ENCODE measurements at places on chromosomes 5 and 9.

GRCh38 chr5:141873933-141874261 lies 4.3 kb downstream of the PCDH1 start:
- no peak for DNase-seq

GRCh38 chr9:73543727-73544126 lies 392.1 kb downstream of the ANXA1 start:
- DNase-seq, result no peak

- DNase-seq, result no peak
These were observed 715 bp upstream of the C5orf34 start for GRCh38 chr5:43515678-43516048.

- no peak for DNase-seq
These were observed 206.7 kb downstream of the MAST4 start for GRCh38 chr5:66802941-66803340.

DNA sequence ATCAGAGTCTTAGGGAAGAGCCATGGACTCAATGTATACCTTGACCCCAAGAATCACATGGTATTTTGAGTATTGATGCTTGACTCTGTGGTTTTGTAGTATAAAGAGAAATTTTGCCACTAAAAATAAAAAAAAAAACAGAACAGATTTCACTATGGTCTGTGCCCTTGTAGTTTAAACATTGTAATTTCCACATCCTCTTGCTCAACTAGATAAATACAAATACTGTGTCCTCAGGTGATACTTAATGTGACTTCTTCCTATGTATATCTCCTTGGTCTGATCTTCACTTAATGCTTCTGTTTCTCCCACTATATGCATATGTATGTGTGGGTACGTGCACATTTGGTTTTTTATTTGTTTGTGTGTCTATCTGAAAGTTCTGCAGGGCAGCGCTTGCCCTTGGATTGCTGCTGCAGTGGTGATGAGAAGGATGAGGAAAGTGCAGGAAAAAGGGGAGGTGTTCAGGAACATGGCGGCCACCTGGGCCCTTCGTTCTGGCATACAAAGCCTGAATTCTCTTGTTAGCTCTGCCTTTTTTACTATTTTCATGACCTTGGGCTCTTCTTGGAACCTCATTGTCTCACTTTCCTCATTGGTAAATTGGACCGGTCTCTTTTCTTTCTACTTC lies 222.2 kb downstream of the MAST4 start:
- no peak for DNase-seq

DNA sequence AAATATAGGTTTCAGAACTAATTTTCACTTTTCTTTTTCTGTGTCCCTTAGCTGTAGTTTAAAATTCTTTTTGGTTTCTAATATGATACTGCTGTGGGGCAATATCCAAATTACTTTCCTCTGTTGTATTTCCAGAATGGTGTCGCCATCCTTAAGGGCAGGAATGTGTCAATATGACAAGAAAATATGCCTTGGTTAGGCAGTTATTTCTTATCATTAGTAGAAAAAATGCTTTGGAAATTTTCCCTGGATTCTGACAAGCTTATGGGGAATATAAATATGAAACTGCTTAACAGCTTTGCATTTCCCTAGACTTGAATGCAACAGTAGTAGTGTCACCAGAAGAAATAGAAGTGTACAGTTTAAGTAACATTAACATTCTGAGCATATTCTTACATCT lies 29.4 kb downstream of the ANKRD34B start:
- no peak for DNase-seq

GRCh38 chr5:6187501-6187900 lies 190.8 kb downstream of the MED10 start:
- no peak for DNase-seq

DNA sequence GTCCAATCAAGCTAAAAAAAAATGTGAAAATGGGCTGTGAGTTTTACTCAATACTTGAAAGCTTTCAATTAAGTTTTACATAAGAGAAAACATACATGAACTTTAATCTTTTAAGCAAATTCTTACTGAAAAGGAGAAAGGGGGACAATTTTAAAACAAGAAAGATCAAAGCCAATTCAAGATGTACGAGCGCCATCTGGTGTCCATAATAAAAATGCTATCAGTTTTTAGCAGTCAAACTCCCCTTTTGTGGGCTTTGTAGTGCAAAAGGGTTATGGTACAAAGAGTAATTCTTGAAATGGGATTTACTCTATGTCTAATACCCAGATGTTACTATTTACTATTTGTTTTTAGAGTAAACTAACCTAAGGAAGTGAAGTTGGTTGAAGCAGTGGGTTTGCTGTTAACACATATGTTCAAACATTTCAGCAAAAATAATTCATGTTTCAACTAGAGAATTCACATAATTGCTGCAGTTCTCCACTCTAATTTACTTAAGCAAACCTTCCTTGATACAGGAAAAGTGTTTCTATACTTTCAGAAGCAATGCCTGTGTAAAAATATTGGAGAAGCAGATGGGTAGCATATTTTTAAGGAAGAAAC lies 228.2 kb upstream of the TYRP1 start:
- peak; percentile 38 for DNase-seq

- DNase-seq, result no peak
These were observed 2.4 kb upstream of the IL7R start for GRCh38 chr5:35854248-35854647.

- DNase-seq, result peak; percentile 60
These were observed 51.7 kb upstream of the SEMA6A start for GRCh38 chr5:116626272-116626723.

DNA sequence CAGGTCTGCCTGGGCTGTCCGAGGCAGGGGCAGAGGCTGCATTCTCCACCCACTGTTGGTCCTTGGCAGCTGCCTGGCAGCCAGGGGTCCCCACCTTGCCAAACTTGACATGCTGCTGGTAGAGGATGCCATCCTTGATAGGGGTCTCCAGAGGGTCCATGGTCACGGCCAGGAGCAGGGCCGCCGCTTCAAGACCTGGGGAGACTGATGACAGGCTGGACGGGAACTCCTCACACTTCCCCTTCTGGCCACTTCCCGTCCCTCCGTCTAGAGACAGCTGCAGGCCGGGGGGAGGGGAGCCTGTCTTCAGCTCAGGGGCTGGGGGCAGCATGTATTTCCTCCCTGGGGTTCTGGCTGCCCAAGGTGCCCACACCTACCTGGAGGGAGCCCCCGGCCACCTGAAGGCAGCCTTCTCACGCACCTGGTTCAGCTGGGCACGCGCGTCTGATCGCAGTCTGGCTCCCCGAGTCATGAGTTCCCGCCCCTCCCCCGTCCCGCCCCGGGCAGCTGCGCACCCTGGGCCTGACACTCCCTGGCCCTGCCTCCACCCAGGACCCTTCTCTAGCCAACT lies at the start of gene DOK3:
DOK3 (minus strand) TSS at position 446 of the 571 bp plus-strand sequence; CDS start at position 160, 286 bp downstream.
- DNase-seq, result no peak

DNA sequence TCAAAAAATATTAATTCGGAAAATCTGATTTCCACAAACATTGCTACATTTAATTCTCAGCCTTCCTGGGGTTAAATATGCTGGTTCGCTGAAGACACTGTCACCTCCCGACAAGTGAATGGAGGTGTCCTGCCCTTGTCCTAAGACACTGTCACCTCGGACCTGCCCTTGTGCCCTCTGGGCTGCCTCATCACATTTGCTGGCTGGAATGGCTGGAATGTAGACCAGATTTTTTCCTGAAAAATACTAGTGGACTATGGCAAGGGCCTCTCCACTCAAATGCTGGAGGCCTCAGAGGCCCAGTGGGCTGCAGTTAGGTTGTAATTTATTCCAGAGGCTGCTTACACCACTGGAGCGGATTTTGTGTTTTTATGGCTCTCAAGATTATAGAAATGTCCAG lies 28.2 kb downstream of the CACNA1B start:
- DNase-seq, result no peak

DNA sequence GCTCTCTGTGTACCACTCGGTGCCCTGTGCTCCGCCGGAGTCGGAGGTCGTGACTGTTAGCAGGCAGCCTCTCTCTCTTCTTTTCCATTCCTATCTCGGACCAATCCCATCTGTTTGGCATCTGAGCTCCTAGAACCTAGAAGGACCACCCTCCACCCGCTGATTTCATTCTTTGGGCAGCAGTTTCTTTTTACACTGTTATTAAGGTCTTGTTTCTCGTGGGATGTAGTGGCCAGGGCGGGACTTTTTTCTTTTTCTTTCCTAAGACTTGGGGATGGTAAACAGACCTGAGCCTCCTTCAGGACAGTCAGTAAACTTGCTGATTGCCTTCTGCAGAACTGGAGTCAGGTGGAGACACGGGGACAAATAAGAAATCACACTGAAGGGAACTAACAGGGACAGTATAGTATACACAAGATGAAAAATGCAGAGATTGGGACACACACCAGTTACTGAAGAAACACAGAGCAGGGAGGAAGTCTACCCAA lies 500 bp downstream of the URM1 start:
- no peak for DNase-seq

- DNase-seq, result peak; percentile 66
These were observed 108.1 kb downstream of the SEMA5A start for GRCh38 chr5:9437741-9438240.

- no peak for DNase-seq
These were observed 4.9 kb downstream of the RXFP3 start for GRCh38 chr5:33941090-33941489.

- DNase-seq, result no peak
These were observed 253.9 kb upstream of the RGMB start for GRCh38 chr5:98519571-98519970.

- DNase-seq, result no peak
These were observed 1247.0 kb upstream of the ACO1 start for GRCh38 chr9:31137176-31138160.

GRCh38 chr5:28958581-28958980 lies 1920.2 kb upstream of the CDH9 start:
- no peak for DNase-seq

- no peak for DNase-seq
These were observed 23.0 kb upstream of the LARP1 start for GRCh38 chr5:154732212-154732611.

- peak; percentile 87 for DNase-seq
These were observed 31.6 kb upstream of the ACOT12 start for GRCh38 chr5:81425569-81425968.

DNA sequence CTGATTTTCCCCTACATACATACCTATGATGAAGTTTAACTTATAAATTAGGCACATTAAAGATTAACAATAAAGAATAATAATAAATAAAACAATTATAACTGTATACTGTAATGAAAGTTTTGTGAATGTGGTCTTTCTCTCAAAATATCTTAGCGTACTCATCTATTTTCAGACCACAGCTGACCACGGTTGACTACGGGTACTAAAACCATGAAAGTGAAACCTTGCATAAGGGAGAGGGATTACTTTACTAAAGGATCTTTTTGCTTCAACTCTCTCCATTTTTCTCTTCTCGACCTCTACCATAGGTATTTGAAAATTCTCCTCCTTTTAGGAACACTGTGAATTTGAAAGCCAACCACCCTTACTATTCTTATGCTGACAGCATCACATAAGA lies 475.5 kb downstream of the CETN3 start:
- DNase-seq, result no peak

GRCh38 chr5:10393491-10393890 lies 40.0 kb downstream of the MARCHF6 start:
- no peak for DNase-seq

GRCh38 chr5:118921866-118922265 lies 66.5 kb downstream of the DTWD2 start:
- DNase-seq, result no peak

DNA sequence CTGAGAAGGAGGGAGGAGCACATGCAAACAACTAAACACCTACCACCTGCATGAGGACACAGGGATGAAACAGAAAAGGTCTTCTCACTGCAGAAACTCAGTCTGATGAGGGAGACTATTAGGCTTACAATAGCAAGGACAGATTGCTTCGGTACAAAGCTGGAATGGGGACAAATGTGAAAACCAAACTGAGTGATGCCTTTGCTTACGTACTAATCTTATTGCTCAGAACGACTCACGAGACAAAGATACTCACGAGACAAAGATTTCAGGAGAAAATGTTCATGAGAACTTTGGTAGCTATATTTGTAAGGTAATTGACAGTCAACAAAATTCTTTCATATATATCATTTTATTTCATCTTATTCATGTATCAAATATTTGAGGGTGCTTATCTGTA lies 71.9 kb upstream of the TAF1L start:
- DNase-seq, result no peak

GRCh38 chr5:139783436-139783965 lies 12.1 kb upstream of the PSD2 start:
- DNase-seq, result no peak

GRCh38 chr5:133387621-133388020 lies 224.7 kb downstream of the FSTL4 start:
- no peak for DNase-seq

GRCh38 chr5:158421319-158421718 lies 562.4 kb upstream of the CLINT1 start:
- no peak for DNase-seq

- no peak for DNase-seq
These were observed 49.3 kb downstream of the CSNK1G3 start for GRCh38 chr5:123561230-123561629.

DNA sequence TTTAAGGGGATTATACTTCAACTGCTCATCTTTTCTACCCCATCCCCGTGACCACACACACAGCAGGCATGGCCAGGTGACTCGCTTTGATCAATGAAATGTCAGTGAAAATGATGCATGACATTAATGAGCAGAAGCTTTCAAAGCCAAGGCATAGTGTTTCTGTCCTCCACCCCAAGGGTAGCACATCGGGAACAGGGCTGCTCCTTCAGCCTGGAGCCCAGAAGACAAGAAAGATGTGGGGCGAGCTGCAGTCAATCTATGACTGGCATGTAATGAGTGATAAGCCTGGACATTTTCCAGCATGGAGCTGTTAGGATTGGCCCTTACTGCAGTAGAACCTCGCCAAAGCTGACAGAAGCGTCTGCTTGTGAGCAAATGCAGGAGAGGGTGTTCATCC lies 122.6 kb upstream of the IRX2 start:
- DNase-seq, result no peak

DNA sequence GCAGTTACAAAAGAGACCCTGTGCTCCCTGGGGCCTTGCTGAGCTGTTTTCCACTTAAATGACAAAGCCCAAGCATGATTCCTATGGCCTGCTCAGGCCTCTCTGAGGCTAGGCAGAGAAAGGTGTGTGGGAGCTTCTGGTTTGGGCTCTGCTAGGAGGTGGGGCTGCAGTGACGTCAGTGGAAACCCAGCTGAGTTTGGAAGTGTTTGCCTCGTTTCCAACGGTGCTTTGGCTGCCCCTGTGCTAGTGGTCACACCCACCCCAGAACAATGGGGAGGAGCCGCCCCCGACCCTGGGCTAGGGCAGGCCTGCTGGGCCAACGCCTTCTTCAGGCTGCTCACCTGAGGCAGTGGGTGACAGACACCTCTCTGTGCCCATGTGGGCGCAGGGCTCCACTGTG lies 10.4 kb downstream of the ANGPTL2 start:
- no peak for DNase-seq

DNA sequence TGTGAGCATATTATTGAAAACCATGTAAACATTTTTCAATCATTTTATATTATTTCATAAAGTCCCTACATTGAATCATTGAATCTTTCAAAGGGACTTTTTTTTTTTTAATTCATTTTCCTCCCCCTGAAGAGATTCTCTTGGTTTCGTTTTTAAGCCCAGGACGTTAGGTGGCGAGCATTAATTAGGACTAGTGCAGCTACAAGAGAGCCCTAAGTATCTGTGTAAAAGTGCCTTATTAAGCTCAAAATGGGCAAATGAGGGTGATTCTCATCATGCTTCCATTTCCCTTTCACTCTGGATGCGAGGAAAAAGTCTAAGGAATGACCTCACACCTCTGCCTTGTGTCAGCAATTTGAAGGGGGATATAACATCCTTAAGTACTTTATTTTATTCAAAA lies 517.9 kb upstream of the ITGA1 start:
- no peak for DNase-seq

Measured in hematopoietic multipotent progenitor cell (in vitro differentiated cells).